Activated naive CD4-positive, alpha-beta T cell (primary cell): ENCODE measurements at places on chromosomes 3 and 15.
A peak's percentile ranks its signal among the peaks of the same experiment; 100 is the strongest.

DNA sequence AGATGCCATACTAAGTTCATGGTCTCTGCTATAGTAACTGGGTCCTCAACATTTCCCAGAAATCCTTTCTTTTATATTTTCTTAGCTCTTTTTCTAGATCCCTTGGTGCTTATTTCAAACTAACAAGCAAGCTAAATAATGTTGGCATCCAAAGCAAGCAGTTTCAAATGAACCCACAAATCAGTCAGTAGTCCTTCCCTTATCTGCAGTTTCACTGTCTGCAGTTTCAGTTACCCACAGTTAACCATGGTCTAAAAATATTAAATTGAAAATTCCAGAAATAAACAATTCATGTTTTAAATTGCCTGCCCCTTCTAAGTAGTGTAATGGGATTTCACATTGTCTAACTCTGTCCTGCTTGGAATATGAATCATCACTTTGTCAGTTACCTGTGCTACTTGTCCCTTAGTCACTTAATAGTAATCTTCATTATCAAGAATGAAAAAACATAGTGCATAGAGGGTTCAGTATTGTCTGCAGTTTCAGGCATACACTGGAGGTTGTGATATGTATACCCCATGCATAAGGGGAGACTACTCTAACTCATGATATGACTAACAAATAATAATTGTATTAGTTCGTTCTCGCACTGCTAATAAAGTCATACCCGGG, 633.7 kb downstream of the MECOM start:
- DNase-seq, result no peak

GRCh38 chr3:160735826-160736225, 20.2 kb upstream of the PPM1L start:
- DNase-seq, result no peak

- no peak for DNase-seq
Observed at GRCh38 chr3:78974181-78974790, 793.5 kb downstream of the ROBO1 start.

- no peak for DNase-seq
Observed at GRCh38 chr15:85891470-85891869, 96.7 kb upstream of the KLHL25 start.

- DNase-seq, result no peak
Observed at GRCh38 chr3:188944108-188944507, 227.7 kb upstream of the TPRG1 start.

DNA sequence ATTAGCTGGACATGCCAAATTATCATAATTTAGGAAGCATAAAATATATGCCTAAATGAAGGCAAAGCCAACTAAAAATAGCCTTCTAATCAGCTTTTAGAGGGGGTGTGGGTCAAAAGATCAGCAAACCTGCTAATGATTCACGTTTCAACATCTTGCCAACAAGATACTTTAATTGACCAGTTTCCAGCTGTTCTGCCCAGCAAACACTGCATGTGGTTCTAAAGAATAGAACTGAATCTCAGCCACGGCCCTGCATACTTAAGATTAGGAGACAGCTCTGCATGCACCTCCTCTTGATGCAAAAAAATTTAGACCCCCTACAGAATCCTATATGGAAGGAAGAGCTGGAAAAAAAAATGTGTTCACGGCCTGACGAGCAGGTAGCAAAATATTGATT, 500.5 kb downstream of the TBL1XR1 start:
- no peak for DNase-seq

GRCh38 chr3:160006282-160007163, 17.9 kb downstream of the IL12A start:
- no peak for DNase-seq

DNA sequence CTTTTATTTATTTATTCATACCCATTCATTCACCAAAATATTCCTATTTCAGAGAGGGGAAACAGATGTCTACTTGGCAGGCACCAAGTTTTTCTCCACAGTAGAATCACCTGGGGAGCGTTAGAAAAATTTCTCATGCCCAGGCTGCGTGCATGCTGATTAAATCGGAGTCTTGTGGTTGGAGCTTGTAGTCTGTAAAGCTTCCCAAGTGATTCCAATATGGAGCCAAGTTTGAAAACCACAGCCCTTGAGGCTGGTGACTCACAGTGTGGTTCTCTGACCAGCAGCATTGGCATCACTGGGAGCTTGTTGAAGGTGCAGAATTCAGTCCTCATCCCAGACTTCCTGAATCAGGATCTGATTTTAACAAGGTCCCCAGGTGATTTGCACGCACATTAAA, 49.7 kb downstream of the PDHB start:
- DNase-seq, result no peak

DNA sequence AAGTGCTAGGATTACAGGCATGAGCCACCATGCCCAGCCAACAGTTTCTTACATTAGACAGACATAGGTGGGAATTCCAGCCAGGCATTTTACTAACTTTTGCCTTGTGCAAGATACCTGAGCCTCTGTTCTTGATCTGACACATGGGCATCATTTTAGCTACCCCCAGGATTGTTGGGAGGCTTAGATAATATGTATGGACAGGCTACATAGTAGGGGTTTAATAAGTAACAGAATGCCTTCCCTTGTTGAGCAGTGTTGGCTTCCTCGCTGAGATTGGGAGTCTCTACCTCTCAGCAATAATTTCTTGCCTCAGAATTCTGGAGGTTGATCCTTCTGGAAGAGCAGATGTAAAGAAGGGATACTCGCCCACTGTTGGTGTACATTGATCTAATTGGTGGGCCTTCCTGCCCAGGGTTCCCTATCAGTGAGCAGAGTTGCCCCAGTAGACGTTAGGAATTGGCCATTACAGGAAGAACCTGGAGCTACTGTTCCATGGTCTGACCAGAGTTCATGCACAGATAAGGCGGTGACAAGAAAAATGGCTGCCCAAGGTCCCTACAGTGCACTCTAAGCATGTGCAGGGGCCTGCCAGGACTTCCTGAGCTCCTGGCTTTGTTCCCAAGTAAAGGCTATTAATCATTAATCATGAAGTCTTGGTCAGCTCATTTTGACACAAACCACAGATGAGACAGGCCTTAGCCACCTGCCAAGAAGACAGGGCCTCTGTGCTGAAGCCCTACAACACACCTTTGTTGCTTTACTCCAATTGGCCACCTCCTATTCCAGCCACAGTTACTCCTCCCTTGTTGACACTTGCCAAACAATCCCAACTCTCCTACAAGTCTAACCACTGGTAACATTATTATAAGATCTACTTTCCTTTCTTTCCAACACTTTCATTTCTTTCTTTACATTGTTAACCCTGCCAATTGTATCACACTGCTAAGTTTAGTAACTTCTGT, 5.0 kb upstream of the IL17RE start:
- no peak for DNase-seq

DNA sequence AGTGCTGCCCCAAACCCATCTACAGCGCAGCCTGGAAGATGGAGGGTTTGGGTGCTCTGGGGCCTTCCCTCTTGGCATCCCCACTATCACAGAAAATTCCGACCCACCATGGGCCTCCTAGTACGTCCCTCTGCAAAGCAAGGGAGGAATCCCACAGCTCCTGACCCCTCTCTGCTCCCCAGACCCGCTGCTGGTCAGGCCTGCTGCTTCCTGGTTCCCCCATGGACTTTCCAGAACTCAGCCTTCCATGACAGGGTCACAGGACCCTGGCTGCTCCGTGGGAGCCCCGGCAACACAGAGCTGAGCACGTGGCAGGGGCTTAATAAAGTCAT, 3.1 kb upstream of the LOXL1 start:
- DNase-seq, result no peak

- DNase-seq, result peak; percentile 26
Observed at GRCh38 chr15:33126559-33127290, 67.8 kb downstream of the FMN1 start.

DNA sequence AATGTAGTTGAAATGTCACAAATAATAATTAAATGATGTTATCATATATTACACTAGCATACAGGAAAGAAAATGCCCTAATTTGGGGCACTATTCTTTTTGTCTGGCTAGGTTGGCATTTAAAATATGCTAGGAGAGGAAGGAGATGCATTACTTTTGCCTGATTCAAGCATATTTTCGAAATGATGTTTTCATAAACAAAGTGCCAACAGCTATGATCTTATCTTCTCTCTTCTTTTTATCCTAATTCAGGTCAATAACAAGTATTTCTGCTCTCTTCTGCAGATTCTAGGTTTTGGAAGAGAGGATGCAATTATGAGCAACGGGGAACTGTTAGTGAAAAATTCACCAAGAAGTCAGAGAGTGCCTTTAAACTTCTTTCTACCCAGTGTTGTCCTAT, 55.8 kb upstream of the NR2F2 start:
- DNase-seq, result no peak

DNA sequence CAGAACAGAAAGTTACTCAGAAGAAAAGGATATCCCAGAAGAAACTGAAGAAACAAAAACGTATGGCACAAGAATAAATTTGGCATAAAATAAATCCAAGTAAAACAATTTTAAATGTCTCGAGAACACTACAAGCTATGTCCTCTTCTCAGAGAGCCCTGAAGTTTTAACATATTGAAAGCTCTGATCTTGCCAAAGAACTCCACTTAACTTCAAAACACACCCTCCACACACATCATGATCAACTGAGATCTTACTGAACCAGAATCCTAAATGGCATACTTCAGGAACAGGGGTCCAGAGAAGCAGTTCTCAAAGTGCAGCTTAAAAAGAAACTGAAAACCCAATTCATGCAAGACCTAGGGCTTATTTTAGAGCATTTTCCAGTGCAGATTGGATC, 194.3 kb downstream of the MAGI1 start:
- no peak for DNase-seq

- no peak for DNase-seq
Observed at GRCh38 chr15:28114721-28115622, 15.9 kb upstream of the OCA2 start.

- no peak for DNase-seq
Observed at GRCh38 chr3:138047596-138048158, 37.7 kb downstream of the CLDN18 start.

DNA sequence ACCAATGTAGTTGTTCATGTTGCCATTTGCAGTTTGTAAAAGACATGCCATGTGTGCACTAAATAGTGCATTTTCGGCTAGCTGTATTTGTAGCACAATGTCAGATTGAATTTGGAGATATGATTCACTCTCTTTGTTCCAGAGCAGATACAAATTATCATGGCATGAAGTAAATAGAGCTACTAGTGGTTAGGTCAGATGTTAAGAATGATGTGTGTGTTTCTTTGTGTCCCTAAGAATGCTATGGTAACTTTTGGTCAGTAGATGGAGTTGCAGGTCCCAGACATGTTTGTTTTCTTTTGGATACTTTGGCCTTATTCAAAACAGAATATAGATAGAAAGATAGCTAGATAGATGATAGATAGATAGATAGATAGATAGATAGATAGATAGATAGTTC, 595.8 kb downstream of the NLGN1 start:
- no peak for DNase-seq

- DNase-seq, result peak; percentile 61
Observed at GRCh38 chr3:187741403-187742350, 3.6 kb downstream of the BCL6 start.

GRCh38 chr3:106877627-106878026, 499.6 kb upstream of the CCDC54 start:
- DNase-seq, result no peak

DNA sequence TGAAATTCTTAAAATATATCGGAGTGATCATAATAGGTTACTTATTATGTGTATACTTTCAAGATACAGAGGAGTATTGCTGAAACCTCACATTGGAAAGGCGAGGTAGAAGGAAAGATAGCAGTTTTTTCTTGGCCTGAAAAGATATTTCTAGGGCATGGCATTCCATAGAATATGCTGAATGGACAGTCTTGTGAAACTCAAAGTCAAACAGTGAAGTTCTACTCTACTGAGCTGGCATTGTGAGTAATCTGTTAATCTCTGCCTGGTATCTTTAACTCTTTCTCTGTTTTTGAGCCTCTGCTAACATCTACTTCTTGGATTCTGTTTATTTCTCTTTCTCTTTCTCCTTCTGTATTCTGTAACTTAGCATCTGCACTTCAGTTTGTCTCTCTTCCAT, 176.3 kb upstream of the ZBTB20 start:
- DNase-seq, result no peak
